Brain pericyte (primary cell): ENCODE measurements at places on chromosomes 5 and 9.

DNA sequence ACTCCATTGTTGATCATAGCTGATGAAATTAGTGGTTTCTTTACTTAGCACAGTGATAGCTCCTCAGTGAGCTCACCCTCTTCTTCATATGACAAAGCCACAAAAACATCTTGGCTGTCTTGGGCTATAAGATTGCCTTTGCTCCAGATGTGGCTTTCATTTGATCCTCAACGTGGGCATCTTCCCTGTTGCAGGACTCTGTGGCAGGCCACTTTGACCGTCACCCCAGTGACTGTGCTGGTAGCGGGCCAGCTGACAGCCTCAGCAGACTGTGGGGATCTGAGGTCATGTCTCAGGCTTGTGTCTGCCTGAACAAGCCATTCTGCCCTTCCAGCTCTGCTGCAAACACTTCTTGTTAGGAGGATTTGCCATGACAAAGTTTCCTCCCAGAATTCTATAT lies 422.2 kb downstream of the NR2F1-AS1 start:
- no peak for DNase-seq

DNA sequence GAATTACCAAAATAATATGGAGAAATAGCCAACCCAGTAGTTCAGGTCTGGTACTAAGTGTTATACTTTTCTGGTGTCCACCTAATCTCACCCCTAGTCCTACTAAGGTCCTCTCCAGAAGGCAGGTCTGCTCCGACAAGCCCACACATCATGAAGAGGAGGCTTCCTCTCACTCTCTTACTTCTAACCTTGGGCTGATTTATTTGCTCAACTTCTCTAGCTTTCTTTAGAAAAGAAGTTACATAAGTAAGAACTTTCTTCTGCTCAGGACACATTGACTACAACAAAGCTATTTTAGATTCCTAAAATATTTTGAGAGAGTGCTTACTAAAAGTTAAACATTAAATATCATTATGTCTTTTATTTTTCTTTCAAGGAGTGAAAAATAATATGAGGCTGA lies 329.7 kb upstream of the NREP start:
- DNase-seq, result no peak

GRCh38 chr5:128340648-128341047 lies 197.4 kb downstream of the FBN2 start:
- no peak for DNase-seq

GRCh38 chr9:91421971-91422757 lies 1.5 kb downstream of the NFIL3 start:
- no peak for DNase-seq

DNA sequence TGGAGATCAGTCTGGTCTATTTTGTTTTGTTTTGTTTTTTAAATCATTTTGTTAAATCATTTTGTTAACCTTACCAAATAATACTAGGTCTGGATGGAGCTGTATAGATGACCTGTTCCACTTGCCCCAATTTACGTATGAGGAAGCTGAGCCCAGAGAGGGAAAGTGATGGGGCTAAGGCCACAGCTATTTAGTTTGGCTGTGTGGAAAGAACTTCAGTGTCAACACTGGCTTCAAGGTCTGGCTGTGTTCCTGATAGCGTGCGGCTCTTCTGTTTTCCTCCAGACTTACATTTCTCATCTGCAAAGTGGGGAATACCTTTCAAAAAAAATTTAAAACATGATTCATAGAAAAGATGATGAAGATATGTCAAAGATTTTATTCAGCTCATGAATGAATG lies 112.5 kb downstream of the PTTG1 start:
- no peak for DNase-seq

DNA sequence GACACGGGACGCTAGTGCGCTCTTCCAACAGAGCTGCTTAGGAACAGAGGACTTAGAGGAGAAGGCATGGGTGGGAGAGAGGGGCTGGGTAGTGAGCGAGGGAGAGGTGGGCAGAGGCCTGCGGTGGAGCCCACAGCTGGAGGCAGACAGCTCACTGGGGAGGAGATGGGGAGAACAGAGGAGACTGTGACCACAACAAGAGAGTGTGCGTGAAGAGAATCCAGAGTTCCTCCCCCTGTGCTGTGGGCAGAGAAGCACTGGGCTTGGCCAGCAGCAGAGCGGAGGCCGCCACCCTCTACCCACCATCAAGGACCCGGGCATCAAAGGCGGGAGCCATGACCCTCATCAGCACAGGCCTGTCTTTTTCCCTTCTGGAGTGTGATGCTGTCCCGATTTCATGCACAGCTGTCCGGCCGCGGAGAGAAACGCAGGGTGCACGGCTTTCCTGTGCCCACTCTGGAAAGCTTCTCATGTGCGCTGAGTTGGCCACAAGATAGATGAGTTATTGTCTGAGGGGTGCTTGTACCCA lies 228.3 kb upstream of the IRX4 start:
- DNase-seq, result no peak

GRCh38 chr9:72476100-72476499 lies 45.3 kb upstream of the TMC1 start:
- no peak for DNase-seq

DNA sequence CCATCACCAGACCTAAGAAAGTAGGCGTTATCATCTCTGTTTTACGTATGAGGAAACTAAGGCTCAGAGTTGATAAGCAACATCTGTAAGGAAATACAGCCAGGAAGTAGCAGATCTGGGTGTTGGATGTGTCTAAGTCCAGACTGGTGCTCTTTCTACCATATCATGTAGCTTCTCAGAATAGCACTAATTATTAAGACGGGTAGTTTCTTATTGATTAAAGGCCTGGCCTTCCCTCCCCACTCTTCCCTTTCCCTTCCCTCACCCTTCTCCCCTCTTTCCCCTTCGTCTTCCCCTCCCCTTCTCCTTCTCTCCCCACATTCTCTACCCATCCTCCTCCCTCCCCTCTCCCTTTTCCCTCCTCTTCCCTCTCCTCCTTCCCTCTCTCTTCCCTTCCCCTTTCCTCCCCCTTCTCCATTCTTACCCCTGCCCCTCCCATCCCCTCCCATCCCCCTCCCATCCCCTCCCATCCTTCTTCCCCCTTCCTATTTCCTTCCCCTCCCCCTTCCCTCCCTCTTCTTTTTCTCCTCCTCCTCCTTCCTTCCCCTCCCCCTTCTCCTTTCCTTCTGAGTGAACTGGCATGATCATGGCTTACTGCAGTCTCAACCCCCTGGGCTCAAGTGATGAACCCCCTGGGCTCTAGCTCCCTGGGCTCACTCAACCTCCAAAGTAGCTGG lies 79.4 kb downstream of the SNX24 start:
- DNase-seq, result no peak

DNA sequence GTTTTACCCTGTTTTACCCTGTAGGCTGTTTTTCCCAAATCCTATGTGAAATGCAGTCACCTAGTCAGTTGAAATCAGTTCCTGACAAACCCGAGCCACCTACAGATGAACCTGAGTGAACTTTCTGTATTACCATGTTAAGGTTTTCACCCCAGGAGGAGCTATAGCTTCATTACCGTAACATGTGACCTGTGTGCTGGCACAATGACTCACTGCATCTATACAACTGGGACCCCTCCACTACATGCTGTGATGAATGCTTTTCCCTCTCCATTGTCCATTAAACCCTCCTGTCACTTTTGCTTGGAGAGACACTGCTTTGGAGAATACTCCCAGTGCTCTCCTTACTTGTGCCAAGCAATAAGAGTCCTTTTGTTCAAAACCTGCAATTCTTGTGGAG lies 1974.8 kb downstream of the EFNA5 start:
- DNase-seq, result no peak

GRCh38 chr5:142571371-142571770 lies 114.5 kb downstream of the FGF1 start:
- DNase-seq, result no peak

GRCh38 chr9:124495126-124496074 lies 11.8 kb downstream of the NR5A1 start:
- no peak for DNase-seq

DNA sequence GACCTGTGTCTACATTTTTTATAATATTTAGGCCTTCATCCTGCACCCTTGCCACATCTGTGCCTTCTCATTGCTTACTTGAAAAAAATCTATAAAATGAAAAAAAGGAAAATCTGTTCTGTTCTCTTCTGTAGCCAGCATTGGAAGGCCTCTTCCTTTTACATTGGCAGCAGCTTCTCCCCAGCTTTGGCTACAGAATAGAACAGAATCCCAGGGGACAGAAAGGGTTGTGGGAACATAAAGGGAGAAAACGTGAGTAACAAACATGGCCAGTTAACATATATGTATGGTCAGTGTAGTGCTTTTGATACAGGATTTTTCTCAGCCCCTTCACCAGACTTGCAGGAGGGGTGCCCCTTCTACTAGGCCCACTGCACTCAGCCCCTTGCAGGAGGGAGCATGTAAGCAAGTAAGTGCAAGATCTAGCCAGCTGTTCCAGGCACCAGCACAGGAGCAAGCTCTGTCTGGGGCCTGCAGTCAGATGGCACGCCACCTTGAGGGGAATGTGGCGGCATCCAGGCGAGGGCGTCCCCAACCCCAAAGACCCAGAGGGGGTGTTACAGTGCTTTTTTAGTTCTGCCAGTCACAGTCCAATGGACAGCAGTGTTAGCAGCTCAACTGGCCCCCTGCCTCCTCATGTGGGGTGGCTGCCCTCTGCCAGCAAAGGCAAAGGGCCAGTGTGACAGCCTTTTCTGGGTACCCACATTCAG lies 330.5 kb upstream of the ZNF462 start:
- no peak for DNase-seq

DNA sequence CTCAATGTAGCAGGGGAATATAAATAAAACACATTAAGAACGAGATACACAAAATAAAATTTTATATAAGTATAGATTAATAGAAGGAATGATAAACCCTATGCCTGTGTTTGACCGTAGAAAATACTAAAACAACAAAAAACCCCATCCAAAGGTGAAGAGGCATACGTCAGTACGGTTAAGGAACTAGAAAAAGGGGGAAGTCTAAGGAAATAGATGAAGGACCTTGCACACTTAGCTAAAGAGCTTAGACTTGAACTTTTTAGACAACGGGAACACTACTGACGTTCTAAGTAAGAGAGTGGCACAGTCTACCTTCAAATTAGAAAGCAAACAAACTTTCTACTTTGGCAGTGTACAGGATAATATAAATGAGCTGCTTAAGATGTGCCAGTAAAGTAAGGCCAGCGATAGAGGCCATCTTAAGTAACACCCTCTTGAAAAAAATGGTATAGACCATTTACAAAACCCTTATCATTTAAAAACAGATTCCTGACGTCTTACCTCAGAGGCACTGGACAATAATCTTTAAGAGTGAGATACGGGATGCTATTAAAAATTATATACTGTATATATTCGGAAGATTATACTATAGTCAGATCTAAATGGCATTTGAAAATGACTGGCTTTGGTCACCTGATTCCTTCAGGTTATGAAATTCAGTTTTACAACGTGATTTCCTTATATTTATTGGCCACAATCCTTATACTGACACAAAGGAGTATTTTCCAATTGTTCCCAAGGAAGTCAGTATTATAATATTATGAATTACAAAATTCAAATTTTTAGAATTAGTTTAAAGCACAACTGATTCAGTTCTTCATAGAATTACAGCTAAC lies 8.5 kb downstream of the PANK3 start:
- no peak for DNase-seq

- peak; percentile 32 for DNase-seq
Measured at GRCh38 chr5:133868946-133869518, 99.4 kb downstream of the C5orf15 start.

- DNase-seq, result peak; percentile 30
Measured at GRCh38 chr5:140221697-140222223, 46.8 kb downstream of the CYSTM1 start.
